Ovary (tissue), 10 donors: ENCODE measurements at places on chromosomes 4 and X. TPM values are rescaled to one million over a fixed set of nuclear protein-coding genes. Genes with fewer than 3 reads are reported as not detected.

DNA sequence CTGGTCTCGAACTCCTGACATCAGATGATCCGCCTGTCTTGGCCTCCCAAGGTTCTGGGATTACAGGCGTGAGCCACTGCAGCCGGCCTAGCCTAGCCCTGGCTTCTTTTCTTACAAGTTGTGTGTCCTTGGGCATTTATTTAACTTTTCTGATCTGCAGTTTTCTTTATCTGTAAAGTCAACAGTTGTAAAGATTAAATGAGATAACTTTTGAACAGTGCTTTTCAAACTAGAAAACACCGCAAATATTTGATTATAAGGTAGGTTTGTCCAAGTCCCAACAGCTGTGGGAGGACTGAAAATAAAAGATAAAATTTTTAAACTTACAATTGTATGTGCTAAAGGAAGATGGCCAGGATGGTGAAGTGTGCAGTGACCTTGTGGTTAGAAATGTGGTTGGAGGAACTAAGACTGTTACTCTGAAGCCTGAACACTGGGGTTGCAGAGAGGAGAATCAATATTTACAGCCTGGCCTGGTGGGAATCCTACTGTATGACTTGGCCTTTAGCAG lies 44.8 kb downstream of the GSX2 start:
- no peaks in the 10 kb centered on the region for H3K27me3 ChIP-seq
- H3K27ac ChIP-seq = no peak overlapping the region
- H3K36me3 ChIP-seq = no peaks in the 10 kb centered on the region
- DNase-seq = no peak
- H3K4me3 ChIP-seq = no peak overlapping the region

DNA sequence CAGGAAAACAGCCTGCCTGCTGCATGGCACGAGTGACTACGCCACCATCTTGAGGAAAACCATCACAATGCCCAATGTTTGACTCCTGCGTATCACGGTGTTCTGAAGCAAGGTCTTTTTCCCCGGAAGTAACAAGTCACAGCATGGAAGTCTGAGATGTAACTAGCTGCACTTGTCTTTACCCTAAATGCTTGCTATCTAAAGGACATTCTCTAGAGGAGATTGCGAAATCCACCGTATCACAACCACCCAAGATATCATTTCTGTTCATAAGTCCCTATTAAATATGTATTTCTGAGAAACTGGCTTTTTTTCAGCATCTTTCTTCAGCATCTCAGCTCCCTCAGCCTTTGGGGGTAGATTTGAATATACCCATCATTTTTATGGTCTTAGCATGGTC lies 1565.1 kb downstream of the ARAP2 start:
- H3K36me3 ChIP-seq = no peaks in the 10 kb centered on the region
- no peak for DNase-seq
- no peaks in the 10 kb centered on the region for H3K4me1 ChIP-seq

- H3K4me3 ChIP-seq = no peak overlapping the region
- no peaks in the 10 kb centered on the region for H3K4me1 ChIP-seq
- no peaks in the 10 kb centered on the region for H3K27me3 ChIP-seq
- no peak for DNase-seq
- no peak overlapping the region for H3K27ac ChIP-seq
These were observed 306.8 kb upstream of the ANXA10 start for GRCh38 chr4:167785523-167785922.

GRCh38 chr4:111871802-111872201 lies 273.5 kb upstream of the FAM241A start:
- no peak for DNase-seq
- H3K4me3 ChIP-seq = no peak overlapping the region
- no peak overlapping the region for H3K27ac ChIP-seq
- H3K4me1 ChIP-seq = no peaks in the 10 kb centered on the region
- H3K36me3 ChIP-seq = no peaks in the 10 kb centered on the region
- no peaks in the 10 kb centered on the region for H3K27me3 ChIP-seq

DNA sequence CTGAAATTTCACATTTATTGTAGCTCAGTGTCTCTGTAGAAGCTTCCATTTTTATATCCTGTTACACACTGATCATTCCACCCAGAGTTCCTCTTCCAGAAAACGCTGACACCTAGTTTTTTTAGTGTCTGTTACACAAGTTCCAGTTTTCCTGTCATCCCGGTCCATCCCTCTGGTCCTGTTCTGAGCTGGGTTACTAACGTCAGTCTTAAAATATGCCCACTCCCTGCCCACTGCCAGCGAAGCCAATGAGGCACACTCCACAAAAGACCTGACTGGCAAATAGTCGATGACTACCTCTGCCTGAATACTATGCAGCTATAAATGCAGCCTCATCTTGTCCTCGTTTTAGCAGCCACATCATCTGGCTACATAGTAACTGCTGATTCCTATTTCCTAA lies 30.9 kb upstream of the DDX3X start:
- H3K36me3 ChIP-seq = no peaks in the 10 kb centered on the region
- H3K27me3 ChIP-seq = no peaks in the 10 kb centered on the region
- no peak overlapping the region for H3K4me3 ChIP-seq
- DNase-seq = no peak
- H3K4me1 ChIP-seq = no peaks in the 10 kb centered on the region
- no peak overlapping the region for H3K27ac ChIP-seq

GRCh38 chrX:79371640-79372039 lies 4.5 kb upstream of the ITM2A start:
- no peaks in the 10 kb centered on the region for H3K36me3 ChIP-seq
- H3K4me3 ChIP-seq = no peak overlapping the region
- DNase-seq = no peak
- H3K4me1 ChIP-seq = no peaks in the 10 kb centered on the region

- H3K4me1 ChIP-seq = no peaks in the 10 kb centered on the region
- no peak overlapping the region for H3K27ac ChIP-seq
- no peaks in the 10 kb centered on the region for H3K27me3 ChIP-seq
- H3K4me3 ChIP-seq = no peak overlapping the region
- DNase-seq = no peak
These were observed 22.2 kb downstream of the HMX1 start for GRCh38 chr4:8849266-8850073.

DNA sequence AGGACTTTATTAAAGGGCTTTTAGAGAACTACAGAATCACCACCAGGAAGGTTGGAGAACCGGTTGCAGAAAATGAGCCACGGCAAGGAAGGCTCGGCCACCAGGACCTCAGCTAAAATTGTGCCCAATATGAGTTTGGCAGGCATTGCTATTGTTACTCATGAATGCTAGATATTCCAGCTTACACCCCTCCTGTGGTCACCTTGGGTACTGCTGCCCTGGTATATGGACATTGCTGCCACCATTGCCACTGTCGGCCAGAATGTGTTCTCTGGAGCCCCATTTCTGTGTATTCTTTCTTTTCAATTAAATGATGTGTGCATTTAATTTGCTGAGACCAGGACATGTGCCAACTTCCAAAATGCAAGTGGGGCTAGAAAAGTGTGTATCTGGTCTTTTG lies 626.7 kb upstream of the BOD1L1 start:
- DNase-seq = peak; percentile 29
- H3K4me3 ChIP-seq = no peak overlapping the region
- no peaks in the 10 kb centered on the region for H3K36me3 ChIP-seq
- no peaks in the 10 kb centered on the region for H3K27me3 ChIP-seq
- no peak overlapping the region for H3K27ac ChIP-seq

L1CAM gene
- 0.42 TPM for total RNA-seq

FABP2 gene
- 0.11 TPM for total RNA-seq

KLHL13 gene
- 4.9 TPM for total RNA-seq

POU3F4 gene
- 0.08 TPM for total RNA-seq

MAMLD1 gene
- 33.1 TPM for total RNA-seq

GLOD5 gene
- total RNA-seq = not detected

SMR3B gene
- not detected for total RNA-seq
